Fibroblast of skin of scalp (primary cell): ENCODE measurements at places on chromosomes 1 and 21.

DNA sequence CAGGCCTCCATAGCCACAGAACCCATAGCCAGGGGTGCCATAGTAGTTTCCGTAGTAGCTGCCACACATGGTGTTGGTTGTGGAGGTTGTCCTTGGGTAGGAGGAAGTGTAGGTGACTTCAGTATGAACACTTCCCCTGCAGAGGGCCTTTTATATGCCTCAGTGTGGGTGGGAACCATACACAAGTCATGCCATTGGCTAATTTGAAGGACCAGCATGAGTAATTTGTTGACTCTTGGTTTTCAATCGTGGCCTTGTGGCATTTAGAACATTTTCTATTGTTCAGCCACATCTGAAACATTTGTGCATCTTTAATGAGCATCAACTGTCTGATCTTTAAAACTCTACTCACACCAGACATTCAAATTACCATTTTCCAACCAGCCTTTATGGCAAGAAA, at the start of gene KRTAP6-1:
Gene KRTAP6-1 (minus strand): TSS at position 95 of the 400 bp plus-strand sequence. CDS start 26 bp downstream, at position 69.
- DNase-seq: no peak

DNA sequence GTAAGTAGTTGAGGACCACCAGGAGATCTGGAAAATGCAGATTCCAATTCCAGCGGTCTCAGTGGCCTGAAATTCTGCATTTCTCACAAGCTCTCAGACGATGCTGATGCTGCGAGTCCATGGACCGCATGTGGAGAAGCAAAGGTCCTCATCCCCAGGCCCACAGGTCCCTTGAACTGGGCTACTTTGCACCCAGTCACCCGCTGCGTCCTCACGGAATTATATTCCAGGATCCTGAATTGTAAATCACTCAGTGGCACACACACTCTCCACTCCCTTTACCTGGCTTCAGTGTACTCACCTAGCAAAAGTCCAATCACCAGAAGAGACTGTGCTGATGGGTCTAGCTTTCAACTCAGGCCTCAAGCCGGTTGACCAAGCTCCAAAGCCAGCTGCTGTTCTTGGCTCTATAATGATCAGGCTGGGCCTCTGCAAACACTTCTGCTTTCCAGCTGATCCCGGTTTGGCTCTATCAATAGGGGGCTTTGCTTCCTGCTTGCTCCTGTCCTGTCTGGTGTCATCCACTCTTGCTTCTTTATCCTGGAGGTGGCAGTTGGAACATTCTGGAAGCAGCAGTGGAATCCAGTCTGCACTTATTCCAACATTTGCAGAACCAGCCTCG, 904 bp upstream of the RPL22 start:
- no peak for DNase-seq

- no peak for DNase-seq
These were observed 75.8 kb upstream of the DPH5 start for GRCh38 chr1:101101360-101101759.

- no peak for DNase-seq
These were observed 405.0 kb downstream of the MATN1 start for GRCh38 chr1:30318413-30318812.

DNA sequence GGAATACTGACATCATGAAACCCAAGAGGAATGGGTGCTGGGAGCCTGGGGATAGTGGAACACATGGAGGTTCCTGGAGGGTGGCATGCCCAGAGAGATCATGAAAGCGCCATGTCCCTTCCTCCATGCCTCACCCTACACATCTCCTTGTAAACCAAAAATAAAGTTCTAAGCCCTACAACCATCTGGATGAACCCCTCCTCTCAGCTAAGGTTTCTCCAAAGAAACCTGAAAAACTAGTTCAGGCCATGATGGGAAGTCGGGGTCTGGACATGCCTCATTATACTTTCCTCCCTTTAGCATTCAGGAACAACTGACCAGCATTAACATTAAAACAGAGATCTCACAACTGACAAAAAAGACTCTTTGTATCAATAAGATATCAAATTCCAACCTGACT, 68.5 kb downstream of the ACBD6 start:
- no peak for DNase-seq

DNA sequence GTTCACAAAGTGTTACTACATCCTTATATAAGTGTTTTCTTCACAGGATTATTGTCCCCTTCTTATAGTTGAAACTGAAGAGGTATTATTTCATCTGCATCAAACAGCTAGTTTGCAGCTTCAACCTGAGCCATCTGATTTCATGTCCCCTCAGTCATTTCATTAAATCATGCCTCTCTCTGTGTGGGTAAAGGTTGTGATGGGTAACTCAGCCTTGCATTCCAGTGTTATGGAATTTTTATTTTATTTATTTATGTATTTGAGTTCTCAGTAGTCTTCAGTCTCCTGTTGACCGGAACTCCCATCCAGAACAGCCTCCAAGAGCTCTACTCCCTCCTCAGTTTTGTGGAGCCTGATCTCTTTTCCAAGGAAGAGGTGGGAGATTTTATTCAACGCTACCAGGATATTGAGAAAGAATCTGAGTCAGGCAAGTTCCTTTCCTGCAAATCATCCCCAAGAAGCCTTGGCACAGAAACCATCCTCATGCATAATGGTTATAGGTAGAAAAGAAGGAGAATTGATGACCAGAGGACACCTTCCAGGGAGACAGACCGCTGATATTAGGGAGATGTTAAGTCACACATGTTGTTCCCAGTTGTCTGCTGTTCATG, 21.8 kb downstream of the CHD1L start:
- DNase-seq: peak; percentile 12

DNA sequence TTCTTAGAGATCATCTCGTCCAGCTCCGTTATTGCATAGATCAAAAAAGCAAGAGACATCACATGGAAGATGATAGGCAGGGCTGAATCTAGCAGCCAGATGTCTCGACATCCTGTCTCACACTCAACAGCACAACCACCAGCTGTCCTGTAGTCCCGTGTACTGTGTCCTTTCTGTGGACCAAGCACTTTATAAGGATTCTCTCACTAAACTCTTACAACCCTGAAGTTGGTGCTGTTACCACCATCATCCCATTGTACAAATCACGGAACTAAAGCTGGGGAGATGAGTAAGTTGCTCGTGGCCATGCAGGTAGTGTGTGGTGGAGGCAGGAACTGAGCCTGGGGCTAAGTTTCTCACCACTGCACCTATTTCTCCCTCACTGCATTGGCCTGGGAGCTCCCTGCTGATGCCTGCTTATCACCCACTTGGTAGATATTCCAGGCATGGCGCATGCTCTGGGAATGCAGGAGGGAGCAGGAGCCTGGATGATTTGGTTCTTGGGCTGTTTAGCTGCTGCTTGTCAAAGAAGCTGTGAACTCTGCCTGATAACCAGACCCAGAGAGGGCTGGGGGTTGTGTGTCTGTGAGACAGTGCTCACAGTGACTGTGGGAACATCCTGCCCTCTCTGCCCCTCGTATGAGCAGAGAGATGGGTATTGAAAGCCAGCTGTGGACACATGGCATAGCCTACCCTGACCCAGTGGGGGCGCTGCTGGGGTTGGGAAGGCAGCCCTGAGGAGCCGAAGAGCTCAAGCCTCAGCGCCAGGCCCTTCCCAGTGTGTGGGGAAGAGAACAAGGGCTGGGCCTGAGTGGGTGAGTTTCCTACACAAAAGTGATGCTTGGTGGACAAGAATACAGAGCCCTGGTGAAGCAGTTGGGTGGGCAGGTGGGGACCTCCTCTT, 13.6 kb downstream of the PPFIA4 start:
- no peak for DNase-seq

DNA sequence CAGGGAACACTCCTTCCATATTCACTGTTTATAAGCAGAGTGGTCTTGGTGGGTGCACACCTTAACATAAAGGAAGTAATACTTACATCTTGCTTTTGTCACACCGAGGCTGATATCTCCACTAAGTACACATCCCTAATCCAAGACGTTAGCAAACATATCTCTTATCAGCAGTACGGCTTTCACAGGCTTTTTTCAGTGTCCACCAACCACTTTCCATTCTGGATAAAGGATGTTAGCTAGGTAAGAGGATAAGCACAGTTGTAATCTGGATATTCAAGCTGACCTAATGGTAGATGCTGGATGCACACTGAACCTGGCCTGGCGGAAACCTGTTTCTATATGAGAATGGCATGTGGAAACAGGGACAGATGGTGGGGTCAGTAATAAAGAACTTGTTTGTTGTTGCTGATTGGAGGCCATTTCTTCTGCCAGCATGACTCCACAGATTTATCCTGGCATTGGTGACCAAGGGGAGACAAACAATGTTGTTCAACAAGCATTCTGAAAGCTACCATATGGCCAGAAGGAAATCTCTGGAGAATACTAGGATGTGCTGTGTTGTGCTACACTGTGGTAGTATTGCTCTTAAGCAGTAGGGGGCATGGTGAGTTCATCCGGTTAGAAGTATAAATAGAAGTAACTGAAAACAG, 416.4 kb downstream of the PTBP2 start:
- peak; percentile 82 for DNase-seq

- DNase-seq: no peak
These were observed 261.4 kb upstream of the ZP4 start for GRCh38 chr1:238152119-238152518.

DNA sequence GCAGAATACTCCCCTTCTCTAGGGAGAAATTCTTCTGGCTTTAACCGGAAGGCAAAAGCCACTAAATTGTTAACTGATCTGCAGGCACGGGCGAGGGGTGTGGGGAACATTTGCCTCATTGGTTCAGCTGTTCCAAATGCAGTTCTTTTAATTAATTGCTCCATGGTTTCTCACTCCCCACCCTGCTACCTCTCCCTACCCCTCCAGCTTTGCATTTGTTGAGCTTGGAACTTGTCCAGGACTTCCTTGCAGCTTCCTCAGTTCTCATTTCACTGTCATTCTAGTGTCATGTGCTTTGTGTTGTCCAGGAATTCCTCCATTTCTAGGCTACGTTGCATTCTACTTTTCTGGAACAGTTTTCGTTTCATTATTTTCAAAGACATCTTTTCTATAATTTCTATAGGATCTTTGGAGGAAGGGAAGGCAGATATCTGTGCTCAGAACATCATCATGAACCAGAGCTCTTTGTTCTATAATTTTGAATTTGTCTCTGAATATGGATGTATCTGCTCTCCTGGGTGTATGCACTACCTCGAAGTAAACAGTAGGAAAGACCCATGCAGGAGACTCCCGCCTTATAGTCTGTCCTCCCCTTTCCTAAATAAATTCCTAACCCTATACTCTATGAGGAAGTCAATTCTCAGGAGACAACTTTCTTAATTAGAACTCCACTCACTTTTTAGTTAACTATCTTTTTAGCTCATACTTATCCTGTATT, 132.4 kb upstream of the LMO4 start:
- DNase-seq: peak; percentile 18

DNA sequence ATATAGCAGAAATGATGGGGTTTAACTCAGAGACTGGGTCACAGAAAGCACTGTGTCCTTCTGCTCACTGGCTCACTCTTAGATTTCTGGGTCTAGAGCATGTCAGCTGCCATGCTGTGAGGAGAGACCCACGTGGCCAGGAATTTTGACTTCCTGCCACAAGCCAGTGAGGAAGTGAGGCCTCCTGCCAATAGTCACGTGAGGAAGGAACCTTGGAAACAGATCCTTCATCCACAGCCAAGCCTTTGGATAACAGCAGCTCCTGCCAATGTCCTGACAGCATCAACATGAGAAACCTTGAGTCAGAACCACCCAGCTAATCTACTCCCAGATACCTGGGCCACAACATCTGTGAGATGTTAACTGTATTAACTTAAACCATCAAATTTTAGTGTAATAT, 114.5 kb upstream of the PLPPR5 start:
- peak; percentile 12 for DNase-seq

- peak; percentile 9 for DNase-seq
These were observed 262.0 kb downstream of the TNR start for GRCh38 chr1:175481126-175482070.

GRCh38 chr1:243628476-243628907, 221.6 kb downstream of the AKT3 start:
- no peak for DNase-seq

DNA sequence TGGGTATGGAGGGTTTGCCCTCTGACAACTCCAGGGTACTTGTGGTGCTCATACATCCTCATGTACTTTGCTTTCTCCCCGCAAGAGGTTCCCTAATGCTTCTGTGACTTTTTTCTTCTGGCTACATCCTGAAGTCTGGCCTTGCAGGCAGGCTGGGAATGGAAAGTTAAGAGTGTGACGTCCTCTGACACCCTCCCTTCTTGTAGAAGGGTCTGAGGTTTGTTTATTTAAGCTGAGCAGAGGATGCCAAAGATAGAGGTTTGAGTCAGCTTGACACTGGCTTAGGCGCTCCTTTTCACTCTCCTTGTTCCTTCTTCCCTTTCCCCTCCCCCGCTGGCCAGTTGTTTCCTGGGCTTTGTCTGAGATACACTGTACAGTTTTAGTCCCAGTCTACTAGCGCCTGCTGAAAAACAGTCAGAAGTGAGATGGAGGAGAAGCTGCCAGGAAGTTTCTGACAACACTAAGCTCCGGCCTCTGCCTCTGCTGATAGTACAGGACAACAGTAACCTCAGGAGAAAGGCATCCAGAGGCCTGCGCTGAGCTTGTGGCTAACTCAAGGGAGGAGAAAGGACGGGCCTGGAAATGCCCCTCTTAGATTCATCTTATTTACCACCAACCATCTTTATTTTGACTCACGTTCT, at the start of gene MACF1:
Gene MACF1 (plus strand): TSS at position 255 of the 641 bp plus-strand sequence. CDS start 328 bp downstream, at position 583.
- peak; percentile 94 for DNase-seq

DNA sequence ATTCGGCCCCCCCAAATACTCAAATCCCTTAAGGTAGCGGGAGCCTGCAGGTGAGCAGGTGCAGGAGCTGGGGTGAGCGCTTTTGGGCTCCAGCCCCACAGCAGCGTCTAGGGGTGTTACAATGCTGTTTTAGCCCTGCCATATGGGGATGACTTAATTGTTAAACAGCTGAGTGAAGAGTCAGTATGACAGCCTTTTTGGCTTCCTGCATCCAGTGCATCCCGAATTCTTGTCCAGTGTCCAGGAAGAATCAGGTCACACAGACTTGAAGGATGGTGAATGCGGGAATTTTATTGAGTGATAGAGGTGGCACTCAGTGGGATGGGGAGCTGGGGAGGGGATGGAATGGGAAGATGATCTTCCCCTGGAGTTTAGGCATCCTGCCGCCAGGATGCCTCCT, 30.4 kb upstream of the HHAT start:
- DNase-seq: no peak

DNA sequence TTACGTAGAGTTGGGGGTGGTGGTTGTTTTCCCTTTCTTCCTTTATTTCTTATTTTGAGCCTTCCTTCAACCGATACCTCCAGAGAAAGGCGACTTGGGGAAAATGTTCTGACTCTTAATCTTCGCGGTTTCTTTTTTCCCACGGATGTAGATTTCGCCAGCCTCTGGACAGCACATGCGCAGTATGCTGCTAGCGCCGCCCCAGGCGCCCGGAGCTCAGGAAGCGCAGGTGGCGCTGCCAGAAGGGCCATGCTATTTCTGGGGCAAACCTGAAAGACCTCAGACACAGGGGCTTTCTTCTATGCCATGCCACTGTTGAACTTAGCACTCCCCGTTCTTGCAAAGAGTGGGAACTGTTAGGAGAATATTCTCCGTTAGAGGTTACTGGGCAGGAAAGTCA, 392.1 kb downstream of the KIF26B start:
- DNase-seq: no peak

DNA sequence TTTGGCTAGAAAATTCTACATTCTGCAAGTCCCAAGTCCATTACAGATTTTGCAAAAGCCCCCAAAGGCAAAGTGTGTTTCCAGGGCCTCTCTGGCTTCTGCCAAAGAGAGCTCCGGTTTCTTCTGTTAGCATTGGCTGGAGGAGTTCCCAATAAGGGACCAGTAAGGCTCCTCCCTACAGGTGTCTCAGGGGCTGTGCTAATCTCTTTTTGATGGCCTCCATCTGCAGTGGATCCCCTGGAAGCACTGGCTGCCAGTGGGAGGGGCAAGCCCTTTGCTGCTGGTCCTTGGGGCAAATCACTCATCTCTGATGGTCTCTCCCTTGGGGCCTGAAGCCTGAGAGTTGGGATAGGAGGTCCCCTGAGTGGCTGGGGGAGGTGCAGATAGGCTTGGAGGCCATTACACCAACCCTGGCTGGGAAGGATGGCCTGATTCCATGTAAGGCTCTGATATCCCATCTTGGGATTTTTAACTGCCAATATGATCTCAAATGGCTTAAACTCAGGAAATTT, 89.1 kb upstream of the USP24 start:
- DNase-seq: no peak
